Spinal cord (tissue), 10 donors: ENCODE measurements at places on chromosomes 5 and 9.

DNA sequence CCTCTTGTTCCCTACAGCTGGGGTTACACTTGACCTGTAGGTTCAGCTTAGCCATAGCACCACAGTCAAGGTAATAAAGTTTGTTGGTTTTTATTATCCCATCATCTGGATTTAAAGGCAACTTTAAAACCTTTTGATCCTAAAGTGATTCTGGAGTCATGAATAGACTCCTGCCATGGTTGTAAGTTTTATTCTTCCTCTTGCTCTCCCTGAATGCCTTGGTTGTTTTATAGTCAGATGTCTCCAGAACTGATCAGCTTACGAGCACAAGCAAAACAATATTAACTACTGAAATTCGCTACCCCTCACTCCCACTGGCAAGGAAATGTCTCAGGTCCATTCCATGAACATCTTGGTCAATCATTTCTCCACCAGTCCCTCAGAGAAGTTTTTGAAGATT, 1328.6 kb downstream of the PTPRD start:
- no peak for DNase-seq

DNA sequence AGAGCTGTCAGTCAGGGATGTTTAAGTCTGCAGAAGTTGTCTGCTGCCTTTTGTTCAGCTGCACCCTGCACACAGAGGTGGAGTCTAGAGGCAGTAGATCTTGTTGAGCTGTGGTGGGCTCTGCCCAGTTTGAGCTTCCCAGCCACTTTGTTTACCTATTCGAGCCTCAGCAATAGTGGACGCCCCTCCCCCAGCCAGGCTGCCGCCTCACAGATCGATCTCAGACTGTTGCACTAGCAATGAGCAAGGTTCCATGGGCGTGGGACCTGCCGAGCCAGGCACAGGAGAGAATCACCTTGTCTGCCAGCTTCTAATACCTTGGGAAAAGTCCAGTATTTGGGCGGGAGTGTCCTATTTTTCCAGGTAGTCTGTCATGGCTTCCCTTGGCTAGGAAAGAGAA, 225.1 kb upstream of the RASA1 start:
- DNase-seq = no peak

GRCh38 chr5:124074500-124074899, 562.5 kb downstream of the CSNK1G3 start:
- no peak for DNase-seq

DNA sequence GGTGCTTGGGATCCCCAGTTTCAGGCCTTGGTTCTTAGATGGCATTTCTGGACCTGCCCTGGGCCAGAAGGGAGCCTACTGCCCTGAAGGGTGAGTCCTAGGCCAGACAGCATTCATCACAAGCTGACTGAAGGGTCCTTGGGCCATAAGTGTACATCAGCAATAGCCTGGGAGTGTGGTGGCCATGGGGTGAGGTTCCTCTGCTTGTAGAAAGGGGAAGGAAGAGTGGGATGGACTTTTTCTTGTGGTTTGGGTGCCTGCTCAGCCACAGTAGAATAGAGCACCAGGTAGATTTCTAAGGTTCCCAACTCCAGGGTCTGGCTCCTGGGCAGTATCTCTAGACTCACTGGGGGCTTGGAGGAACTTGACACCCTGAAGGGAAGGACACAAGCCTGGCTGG, 95.2 kb upstream of the PHF24 start:
- DNase-seq = no peak

GRCh38 chr5:172626031-172626581, 15.0 kb upstream of the NEURL1B start:
- peak; percentile 28 for DNase-seq

GRCh38 chr5:145834917-145835847, at the start of gene PRELID2:
Gene PRELID2 (minus strand): TSS chr5:145835342. CDS start chr5:145835251, 91 bp downstream.
- peak; percentile 92 for DNase-seq

DNA sequence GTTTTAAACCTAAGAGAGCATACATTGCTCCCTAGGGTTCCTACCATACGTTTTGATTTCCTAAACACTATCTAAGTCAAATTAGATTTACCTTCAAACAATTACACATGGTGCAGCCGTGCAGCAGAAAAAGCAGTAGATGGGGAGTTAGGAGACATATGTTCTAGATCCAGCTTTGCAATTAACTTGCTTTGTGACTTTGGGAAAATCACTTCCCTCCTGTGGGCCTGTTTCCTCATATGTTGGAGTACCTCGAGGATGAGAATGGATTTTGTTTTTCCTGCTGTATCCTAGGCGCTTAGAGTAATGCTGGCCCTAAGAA, 711 bp downstream of the MRPL50 start:
- DNase-seq = no peak

- DNase-seq = no peak
These were observed 67.5 kb downstream of the HTR4 start for GRCh38 chr5:148586796-148587195.
